ENCODE measurements at places on chromosomes 6 and 20.

- peak; percentile 11 for DNase-seq
These were observed 176.2 kb downstream of the ISM1 start for GRCh38 chr20:13397300-13397724.

DNA sequence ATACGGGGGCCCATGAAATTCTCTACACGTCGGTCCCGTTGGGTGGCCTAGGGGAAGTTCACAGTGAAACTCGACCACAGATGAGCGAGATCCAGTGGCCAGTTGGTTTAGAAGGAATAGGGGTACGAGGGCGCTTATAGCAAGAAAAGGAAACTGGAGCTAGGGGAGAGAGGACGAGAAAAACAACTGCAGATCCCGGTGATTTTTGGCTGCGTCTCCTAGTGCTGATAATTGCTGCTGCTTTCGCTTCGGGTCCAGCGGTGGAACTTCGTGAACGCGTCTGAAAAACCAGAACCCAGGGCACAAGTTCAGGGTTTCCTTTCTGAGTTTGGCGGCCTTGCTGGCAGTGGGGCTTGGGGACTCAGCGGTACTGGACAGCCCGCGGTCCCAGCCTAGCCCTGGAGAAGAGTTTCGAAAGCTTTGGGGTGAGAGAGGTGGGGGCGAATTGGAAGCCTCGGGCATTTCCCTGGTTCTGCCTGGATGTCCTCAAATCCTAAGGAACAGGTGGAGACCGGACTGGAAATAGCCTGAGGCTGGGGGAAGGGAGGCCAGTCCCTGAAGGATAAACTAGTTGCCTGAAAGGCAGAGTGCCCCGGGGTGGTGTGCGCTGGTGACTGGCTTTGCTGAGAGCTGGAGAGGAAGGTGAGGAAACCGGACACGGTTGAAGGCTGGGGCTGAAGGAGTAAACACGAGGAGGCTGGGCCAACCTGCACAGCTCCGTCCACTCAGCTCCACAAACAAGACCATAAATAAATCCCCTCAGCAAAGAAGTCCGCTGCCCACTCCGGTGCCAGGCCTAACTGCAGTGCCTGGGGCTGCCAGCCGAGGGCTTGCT lies 793 bp downstream of the GMPR start:
- peak; percentile 56 for DNase-seq

GRCh38 chr20:5074232-5074674 lies 45.5 kb downstream of the PCNA start:
- DNase-seq, result no peak

DNA sequence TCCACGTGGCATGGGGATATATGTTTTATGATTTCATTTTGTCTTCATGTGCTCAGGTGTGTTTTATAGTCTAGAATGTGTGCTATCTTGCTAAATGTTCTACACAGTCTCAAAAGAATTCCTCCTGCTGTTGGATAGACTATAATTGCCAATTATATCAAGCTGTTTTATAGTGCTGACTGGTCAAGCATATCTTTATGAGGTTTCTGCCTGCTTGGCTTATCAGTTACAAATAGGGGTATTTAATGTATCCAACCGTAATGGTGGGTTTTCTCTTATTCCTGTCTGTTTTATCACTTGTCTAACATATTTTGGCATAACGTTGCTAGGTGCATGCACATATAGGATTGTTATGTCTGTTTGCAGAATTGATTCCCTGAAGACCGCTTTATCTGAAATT lies 201.3 kb downstream of the EYS start:
- DNase-seq, result no peak

- no peak for DNase-seq
These were observed 24.1 kb upstream of the SH3BGRL2 start for GRCh38 chr6:79607000-79607399.

DNA sequence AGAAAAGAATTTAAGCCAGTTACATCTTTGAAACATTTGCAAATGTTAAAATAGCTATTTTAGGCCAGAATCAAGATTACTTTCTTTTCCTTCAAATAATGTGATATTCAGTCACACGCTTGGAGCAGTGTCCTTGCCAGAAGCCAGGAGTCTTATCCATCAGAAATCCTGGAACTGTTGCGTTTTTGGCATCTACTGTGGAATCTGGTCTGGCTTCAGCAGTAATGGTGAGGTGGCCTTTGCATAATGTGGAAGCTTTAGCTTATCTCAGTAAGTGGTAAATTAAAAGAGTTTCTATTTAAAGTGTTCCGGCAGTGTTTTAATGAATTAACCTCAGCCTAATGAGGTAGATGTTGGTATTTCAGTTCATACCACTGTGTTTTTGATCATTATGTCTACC lies 97.6 kb downstream of the FIG4 start:
- DNase-seq, result peak; percentile 94

DNA sequence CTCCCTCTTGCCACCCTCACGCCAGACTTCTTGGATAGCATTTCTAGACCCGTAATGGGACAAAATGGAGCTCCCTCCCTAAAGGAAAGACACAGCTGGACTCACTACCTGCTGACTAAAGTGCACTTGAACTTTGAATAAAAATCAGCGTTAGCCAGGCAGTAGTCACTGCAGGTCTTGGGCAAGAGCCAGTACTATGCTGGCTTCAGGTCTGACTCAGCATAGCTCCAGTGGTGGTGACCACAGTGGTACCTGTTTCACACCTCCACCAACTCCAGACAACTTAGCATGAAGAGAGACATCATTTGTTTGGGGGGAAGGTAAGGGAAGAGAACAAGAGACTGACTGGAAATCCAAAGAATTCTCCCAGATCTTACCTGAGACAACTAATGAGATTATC lies 906.8 kb downstream of the GRIK2 start:
- DNase-seq, result no peak

DNA sequence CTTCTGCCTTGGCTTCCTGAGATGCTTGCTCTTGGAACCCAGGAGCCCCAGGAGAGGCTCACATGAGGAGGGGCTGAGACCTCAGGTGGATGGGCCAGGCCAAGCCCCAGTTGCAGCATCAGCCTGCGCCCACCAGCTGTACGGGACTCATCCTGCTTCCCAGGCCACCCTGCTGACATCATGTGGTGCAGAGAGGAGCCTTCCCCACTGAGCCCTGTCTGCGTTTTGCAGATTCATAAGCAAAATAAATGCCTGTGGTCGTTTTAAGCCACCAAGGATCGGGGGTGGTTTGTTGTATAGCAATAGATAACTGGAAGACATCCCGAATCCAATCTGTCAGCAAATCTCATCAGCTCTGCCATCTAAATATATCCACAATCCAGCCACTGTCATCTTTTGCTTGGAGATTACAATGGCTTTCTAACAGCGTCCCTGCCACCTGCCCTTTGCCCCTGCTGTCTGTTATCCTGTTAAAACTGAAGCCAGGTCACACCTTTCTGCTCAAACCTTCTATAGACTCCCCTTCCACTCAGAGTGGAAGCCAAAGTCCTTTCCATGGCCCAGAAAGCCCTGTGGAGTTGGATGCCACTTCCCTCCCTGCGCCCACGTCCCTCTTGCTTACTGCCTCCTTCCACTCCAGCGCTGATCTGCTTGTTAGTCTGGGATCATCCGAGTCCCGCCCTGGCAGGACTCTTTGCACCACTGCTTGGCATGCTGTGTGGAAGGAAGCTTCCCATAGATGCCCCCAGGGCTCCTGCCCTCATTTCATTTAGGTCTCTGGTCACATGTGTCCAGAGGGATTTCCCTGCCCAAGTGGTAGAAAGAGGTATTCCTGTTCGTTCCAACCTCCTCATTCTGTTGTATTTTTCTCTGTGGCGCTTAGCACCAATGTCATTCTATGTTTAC lies 24.0 kb upstream of the MLN start:
- no peak for DNase-seq

GRCh38 chr20:11080010-11080409 lies 406.2 kb upstream of the JAG1 start:
- DNase-seq, result no peak

DNA sequence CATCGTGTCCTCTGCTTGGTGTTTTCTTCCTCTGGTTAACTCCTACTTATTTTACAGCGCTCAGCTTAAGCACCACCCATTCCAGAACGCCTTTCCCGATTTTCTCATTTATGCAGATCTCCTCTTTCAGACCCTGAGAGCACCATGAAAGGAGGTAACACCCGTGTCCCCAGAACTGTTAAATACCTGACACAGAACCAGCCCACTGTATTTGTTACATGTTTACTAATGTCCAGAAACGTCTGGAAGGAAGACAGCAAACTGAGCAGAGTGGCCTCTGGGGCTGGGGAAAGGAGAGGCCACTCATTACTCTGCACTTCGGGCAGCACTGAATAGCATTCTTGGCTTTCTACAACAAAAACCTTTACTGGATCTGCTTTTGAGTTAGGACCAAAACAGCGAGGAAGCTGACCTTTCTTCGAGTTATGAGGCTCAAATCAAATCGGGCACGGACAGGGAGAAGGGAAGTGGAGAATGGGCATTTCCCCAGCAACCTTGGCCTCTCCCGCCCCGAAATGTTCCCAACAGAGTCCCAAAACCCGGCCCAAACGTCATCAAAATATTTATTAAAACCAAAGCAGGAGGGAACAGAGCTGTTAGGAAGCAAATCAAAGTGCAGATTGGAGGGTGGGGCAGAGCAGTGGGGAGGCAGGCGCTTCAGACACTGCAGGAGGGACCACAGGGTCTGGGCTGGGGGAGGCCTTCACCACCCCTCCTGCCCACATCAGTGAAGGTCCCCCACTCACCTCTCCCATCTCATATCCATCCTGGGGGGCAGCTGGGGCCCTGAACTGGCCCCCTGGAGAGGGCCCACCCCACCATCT lies 1.1 kb upstream of the NECAB3 start:
- DNase-seq, result peak; percentile 28

DNA sequence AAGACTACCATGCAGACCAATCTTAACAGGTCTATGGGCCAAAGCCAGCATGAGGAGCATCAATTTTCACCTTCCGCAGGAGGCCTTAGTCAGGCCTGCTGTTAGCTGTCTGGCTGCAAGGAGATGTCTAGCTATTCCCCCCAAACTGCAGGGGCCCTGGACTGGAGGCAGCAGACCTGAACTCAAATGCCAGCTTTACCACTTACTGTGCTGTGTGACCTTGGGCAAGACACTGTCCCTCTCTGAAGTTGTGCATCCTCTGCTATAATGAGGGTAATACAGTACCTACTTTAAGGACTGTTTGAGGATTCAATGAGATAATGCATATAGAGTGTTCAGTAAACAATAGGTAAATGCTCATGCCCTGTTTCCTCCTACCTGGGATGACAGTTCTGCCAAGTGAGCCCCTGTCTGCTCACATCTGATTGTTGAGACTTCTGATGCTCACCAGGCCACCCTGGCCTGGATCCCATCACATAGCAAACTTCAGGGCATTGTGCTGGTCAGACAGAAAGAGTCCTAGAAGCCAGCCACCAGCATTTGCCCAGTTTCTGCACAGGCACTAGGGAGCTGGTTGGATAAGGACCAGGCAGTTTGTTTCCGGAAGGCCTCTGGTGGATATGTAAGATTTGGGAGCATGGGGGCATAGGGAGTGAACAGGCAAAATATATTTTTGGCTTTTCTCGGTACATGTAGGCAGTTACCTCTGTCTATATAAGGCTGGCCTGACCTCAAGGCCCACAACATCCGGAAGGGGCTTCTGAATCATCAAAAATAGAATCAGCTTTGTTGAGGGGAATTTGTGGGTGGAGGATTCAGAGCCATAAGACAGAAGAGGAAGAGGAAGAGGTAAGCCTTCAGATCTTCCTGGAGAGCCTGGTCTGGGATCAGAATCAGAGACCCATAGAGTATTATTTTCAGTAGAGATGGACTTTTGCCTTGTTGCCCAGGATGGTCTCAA lies 2.3 kb upstream of the OCSTAMP start:
- DNase-seq, result no peak

- peak; percentile 99 for DNase-seq
These were observed 290.3 kb upstream of the STXBP5 start for GRCh38 chr6:146913842-146914488.

- no peak for DNase-seq
These were observed 12.0 kb upstream of the PRDM1 start for GRCh38 chr6:106074146-106074545.

DNA sequence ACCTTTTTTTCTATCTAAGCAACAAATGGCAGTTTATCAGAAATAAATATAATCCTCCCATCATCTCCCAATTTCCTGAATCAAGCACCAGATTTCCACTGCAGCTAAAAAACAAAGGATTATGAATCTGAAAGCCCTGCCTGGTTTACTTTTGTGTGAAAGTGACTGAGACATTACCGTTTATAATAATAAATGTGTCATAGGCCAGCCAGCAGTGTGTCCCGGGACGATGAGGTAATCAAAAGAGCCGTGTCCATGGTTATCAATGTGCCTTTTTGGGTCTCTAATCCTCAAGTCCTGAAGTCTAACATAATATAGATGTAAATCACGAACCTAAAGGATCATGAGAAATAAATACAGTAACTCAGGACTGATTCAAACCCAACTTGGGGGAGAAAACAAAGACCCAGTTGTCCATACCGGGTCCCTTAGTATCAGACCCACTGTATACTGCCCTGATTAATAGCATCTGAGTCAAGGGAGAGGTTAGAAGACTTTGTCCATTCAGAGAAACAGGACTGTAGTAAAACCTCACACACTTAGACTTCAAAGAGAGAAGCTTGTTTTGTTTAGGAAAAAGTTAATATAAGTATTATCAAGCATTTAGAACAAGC lies 149.1 kb downstream of the SASH1 start:
- peak; percentile 24 for DNase-seq

DNA sequence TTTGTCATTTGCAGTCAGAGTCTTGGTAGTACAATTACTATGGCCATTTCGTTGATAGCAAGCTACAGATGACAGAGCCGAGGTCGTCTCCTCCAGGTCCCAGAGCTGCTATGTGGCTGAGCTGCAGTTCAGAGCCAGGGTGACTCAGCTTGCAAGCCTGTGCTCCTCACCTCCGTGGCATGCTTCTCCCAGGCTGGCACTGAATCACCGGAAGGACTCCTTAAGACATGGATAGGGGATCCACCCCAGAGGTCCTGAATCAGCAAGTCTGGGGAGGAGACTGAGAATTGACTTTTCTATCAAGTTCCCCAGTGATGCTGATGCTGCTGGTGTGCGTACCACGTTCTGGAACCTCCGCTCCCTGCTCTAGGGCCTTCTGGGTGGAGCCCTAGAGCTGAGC lies 291.2 kb downstream of the CDH26 start:
- peak; percentile 87 for DNase-seq

DNA sequence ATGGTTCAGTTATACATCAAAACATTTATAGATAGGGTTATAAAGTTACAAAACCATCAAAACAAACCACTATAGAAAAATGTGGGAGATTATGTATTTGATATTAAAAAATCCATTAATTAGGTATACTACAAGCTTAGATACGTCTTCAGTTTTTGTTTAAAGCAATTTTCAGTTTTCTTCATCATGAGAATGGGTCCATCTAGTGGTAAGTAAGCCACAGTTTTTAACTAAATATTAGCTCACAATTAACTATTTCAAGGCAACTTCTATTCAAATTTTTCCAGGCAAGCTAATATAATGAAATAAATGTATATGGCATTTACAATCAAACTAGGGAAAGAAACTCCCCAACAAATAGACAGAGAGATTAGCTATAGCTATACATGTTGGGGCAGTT lies 44.4 kb downstream of the RNGTT start:
- peak; percentile 25 for DNase-seq

- DNase-seq, result no peak
These were observed 987 bp downstream of the ADISSP start for GRCh38 chr20:3766422-3767109.

Data from fibroblast of the aortic adventitia (primary cell).